ENCODE measurements at places on chromosomes 13 and 19.

DNA sequence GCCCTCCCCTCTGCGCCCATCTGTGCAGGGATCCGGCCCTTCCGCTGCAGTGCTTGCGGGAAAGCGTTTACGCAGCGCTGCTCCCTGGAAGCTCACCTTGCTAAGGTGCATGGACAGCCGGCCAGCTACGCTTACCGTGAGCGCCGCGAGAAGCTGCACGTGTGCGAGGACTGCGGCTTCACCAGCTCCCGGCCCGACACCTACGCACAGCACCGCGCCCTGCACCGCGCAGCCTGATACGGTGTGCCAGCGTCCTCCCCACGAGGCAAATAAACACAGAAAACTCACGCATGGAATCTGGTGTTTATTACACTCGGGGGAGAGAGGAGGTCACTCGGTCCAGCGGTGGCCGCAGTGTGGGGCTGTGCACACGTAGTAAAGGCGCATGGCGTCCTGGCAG is 1.2 kb downstream of the POLR2I start:
- no peak for DNase-seq

- no peak for DNase-seq
These were observed 1.1 kb downstream of the ZNF836 start for GRCh38 chr19:52170304-52170703.

GRCh38 chr13:70108356-70109105 is at the start of gene KLHL1:
KLHL1 (minus strand) TSS chr13:70108452; CDS start chr13:70107699, 753 bp downstream.
- DNase-seq, result no peak

GRCh38 chr13:112366907-112367646 is 9.1 kb upstream of the SPACA7 start:
- DNase-seq, result no peak

- DNase-seq, result no peak
These were observed 15.7 kb downstream of the TMEM143 start for GRCh38 chr19:48348045-48348444.

DNA sequence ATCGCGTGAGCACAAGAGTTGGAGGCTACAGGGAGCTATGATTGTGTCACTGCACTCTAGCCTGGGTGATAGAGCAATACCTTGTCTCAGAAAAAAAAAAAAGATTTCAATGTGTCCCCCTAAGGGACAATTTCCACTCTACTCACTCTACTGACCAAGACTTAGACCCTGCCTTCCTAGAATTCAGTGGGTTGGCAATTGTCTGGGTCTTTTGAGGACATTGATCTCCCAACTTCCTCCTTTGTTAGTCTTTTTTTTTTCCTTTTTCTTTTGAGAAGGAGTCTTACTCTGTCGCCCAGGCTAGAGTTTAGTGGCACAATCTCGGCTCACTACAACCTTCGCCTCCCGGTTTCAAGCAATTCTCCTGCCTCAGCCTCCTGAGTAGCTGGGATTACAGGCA is 2.2 kb downstream of the SPTBN4 start:
- DNase-seq, result no peak

DNA sequence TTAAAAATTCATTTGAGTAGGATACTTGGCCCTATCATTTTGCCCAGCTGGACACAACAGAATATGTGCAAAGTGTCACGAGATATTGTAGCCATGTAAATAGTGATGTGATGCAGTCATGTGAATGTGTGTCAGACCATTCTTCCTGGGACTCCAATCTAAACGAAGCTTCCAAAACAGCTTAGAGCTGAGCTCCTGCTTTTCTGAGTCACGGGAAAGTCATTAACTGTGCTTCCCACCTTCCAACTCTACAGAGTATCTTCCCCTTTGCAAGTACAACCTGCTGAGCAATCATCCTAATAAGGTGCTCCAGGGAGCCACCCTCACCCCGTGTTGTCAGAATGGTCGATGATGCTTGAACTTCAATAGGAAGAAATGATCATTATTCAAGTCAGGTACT is 294.7 kb downstream of the MYO16 start:
- DNase-seq, result no peak

- no peak for DNase-seq
These were observed 291.8 kb downstream of the HS6ST3 start for GRCh38 chr13:96381681-96382080.

DNA sequence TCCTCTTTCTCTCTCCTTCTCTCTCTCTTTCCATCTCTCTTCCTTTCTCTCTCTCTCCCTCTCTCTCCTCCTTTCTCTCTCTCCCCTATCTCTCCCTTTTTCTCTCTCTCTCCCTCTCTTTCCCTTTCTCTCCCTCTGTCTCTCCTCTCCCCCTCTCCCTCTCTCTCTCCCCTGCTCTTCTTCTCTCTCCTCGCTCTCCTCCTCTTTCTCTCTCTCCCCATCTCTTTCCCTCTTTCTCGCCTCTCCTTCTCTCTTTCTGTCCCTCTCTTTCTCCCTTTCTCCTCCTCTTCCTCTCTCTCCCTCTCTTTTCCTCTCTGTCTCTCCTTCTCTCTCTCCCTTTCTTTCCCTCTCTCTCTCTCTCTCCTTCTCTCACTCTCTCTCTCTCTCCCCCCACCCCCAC is 196.6 kb downstream of the UQCRFS1 start:
- no peak for DNase-seq

GRCh38 chr13:104256701-104257100 is 1190.5 kb upstream of the SLC10A2 start:
- no peak for DNase-seq

DNA sequence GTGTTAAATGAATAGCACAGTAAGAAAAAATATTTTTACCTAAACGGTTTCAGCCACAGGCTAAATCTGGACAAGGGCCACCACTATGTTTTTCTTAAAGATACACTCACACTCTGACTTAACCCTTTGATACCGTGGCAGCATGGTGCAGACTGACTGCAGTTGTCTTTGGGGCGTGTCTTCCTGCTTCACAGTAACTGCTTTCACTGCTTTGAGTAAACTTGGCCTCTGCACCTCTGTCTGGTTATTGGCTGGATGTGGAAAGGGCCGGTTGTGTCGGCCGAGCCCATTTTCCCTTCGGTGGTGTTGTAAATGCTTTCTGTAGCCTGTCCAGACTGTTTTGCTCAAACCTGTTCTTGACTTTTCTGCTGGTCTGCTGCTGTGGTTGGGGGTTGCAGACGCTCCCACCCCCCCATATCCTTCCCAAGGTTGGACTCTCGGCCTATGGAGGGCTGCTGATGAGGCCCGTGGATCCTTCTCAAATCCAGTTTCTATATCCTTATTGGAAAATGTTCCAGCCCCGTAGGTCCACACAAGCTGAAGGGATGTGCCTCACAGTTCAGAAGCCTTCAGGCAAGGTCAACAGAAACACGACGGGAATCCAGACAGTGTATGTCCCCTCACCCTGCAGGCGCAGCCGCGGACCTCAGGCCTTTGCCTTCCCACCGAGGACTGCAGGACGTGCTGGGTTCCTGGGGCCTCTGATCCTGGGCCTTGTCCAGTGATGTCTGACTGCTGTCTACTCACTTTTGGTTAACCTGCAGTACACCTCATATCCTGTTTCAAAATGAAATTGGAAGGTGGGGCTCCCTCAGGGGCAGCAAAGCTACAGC is 90.2 kb upstream of the RNF113B start:
- DNase-seq, result no peak

DNA sequence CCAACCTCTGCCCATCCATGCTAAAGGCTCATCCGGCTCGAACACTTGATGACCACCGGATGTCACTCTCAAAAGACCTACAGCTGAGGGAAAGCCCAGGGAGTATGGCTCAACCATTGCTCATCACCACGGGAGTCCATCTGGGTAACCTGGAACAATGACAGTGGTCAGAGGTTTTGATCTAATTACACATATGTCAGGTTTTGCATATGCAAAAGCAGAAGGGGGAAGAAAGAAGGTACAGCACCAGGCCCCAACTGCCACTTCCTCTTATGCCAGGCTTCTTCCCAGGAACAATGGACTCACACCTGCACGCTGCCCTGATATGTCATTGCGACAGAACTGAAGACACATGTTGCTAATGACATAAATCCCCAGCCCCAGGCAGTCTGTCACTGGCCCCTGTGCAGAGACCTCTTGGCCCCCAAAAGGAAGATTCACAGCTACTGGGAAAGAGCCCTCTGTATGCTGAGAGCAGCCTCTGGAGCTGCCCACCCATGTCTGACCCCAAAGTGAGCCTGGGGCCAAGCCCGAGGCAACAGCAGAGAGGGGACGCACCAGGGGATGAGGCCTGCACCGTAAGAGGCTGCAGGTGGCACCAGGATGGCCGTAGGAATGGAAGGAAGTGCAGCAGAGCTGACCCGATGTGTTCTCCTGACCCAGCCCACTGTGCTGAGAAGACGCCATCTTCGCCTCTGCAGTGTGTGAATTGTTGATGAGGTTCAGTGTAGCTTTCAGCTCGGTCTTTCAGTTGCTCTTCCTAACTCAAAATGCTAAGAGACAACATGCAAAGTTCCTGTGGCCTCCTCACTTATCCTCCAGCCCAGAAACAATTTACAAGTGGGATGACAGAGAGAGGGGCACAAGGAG is 26.3 kb downstream of the EPS15L1 start:
- DNase-seq, result no peak

DNA sequence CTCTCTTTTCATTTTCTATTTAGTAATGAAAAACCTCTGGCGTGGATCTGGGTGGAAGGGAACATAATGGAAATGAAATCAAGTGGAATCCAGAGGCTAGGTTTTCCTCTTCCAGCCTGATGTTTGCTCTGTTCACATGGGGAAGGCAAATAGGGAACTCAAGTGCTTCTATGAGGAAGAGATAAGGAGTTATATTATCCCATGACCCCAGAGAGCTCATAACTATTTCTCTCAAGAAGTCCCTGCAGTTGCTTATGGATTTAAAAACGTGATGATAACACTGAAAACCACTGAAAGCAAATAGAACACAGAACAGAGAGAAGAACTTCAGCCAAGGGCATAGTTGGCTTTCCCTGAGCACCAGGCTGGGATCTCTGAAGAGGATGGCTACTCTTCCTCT is 157.8 kb downstream of the B3GLCT start:
- DNase-seq, result no peak

DNA sequence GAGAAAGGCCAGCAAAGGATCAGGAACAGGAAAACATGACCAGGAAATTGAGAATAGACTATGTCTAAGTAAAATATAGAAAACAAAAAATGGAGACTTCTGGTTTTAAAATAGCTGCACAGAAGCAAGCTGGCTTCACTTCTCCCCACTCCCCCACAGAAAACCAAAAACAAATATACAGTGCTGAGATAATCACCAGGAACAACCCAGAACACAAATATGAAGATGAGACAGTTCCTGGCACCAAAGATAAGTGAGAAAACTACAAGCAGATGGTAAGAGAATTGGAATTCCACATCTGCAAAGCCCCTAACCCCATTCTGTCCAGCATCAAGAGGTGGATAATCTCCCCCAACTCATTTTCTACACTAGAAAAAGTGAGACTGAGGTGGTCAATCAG is 397.7 kb downstream of the SUCLA2 start:
- DNase-seq, result no peak

DNA sequence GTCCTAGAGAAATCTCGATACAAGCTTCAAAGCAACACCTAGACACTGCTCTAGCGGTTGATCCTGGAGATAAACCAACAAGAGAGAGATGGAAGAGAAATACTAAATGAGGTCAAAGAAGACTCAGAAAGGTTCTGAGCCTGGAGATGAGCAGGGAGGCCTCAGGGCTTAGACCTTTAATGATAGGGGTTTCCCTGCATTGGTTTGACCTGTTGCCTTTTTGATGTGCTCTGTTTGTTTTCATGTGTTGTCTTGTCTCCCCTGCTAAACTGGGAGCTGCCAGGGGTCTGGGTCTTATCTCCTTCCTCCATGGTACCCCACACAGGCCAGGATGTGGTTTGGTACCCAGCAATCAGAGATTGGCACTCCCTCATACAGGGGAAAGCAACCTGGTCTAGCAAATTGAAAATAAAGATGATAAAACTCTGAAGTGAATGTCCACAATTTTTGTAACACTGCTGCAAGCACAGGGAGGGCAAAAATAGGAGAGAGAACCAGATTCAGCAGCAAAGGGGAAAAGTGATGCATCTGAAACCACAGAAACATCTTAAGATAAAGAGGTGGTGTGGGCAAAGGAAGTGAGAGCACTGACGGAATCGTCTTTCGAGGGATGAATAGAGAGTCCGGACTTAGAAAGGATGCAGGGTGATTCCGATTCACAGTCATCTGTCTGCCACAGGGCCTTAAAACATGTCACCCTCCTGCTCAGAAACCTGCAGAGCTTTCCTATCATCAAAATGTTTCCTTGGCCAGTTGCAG is 3.5 kb downstream of the FFAR2 start:
- DNase-seq, result no peak

DNA sequence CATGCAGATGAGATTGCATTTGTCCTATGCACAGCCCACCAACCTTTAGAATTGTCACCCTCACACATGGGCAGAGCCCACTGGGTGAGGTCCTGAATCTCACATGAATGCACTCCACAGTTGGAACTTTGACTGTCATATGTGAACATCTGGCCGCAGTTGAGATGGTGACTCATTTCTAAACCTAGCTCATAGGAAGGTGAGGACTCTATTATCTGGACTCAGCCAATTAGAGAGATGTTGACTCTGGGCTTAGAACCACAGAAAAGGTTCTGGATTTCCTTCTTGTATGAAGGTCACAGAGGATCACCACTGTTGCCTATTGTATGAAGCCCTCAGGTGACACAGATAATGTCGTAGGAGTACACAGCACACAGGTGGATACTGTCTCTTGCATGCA is 25.6 kb upstream of the ZNF681 start:
- DNase-seq, result no peak

DNA sequence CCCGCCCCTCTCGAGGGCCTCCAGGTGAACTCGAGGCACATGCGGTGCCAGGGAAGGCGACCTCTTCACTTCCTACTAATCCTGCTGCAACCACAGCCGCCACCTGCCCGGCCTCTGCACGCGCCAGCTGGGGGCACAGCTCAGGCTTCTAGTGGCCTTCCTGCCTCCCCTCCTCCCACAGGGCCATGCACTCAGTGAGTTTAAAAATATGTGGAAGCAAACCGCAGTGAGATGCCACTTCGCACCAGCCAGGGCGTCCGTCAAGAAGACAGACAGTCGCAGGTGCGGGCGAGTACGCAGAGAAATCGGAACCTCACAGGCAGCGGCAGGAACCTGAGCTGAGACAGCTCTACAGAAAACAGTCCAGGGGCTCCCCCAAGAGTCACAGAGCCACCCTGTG is 10.4 kb downstream of the LMNB2 start:
- no peak for DNase-seq

DNA sequence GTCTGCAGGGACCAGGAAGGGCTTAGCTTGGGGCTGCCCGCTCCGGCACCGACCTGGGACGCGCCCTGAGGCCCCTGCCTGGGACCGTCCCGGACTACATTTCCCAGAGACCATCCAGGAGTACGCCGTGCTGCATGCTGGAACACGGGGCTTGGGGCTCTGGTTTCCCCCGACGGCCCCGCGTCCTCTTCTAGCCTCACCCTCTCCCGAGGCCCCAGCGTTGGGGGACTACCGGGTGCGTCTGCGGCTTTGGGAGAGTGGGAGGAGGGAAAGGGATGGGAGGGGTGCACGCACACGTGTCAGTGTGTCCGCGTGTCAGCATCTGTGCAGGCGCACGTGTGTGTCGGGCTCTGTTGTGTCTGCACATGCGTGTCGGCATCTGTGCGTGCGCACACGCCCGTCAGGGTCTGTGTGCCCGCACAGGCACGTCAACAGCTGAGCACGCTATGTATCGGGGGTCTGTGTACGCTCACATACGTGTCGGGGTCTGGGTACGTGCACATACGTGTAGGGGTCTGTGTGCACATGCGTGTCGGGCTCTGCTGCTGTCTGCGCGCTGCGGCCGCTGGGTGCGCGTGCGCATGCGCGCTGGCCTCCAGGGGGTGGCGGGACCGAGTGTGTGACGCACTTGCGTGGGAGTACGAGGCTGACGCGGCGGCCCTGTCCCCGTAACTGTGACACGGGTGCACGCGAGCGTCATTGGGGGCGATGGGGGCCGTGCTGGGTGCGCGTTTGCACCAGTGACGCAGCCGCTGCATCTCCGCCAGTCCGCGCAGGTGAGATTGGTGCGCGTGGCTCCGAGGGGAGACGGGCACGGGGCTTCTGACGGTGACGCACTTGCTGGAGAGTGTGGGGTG is at the start of gene ZNF331:
Gene ZNF331, plus strand, starts transcription at position 625 of the 857 bp plus-strand sequence. CDS start 31,232 bp downstream, outside the sequence.
- DNase-seq, result peak; percentile 92
